NCI-H2171 (cell line): ENCODE measurements at places on chromosomes 16 and 17.

DNA sequence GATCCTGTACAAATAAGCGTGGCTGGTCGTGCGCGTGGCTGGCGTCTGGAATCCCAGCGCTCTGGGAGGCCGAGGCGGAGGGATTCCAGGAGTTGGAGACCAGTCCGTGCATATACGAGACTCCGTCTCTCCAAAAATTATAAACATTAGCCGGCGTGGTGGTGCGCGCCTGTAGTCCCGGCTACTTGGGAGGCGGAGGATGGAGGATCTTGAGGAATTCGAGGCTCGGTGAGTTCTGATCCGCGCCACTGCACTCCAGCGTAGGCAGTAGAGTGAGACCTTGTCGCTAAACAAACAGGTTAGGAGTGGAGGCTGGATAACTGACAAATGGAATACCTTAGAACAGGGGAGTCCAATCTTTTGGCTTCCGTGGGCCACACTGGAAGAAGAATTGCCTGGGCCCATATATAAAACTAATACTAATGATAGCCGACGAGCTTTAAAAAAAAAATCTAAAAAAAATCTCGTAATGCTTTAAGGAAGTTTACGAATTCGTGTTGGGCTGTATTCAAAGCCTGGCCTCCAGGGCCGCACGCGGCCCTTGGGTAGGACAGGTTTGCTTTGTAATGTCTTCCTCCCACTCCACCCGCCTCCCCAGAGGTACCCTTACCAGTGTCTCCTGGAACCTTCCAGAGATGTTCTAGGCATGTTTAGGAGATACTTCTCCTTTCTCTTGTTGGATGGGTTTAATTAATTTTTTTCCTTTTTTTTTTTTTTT is 909 bp upstream of the RSL1D1 start:
- no peak for DNase-seq

DNA sequence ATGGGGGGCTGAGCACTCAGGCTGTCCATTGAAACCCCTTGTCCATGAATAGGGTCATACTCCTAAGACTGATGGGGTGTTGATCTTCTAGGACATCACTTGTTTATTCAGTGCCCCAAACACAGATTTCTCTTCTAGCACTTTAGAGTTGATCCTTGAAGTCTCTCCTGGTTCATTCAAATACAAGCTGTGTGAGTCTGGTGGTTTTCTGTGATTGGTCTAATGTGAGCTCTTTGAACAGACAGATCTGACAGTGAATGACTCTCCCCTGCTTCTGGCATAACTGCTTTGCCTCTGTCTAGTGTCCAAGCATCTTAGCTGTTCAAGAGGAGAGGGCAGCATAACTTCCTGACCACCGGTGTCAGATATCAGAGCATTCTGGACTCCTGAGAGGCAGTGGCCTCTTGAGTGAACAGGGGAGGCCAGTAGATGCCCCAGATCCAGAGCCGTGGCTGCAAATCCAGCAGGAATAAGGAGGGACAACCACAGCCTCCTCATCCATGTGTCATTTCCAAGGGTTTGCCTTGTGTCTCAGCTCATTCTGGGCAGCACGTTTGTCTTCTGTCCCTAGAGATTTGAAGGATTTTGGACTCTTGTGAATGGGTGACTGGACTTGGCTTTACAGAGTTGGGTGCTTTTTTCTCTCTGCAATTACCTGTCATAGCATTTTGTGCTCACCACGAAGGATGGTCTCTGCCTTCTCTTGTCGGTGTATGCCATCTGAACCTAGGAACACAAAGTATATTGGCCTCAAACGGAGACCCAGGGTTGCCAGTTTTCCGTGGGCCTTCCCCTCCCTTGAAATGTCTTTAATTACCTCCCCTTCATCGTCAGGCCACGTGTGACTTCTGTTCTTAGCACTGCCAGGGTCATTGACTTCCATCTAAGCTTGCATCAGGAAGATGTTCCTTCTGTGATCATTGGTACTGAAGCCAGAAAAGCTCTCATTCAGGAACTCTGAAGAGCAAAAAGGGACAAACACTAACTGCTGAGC is 13.9 kb upstream of the CLEC18C start:
- no peak for DNase-seq

DNA sequence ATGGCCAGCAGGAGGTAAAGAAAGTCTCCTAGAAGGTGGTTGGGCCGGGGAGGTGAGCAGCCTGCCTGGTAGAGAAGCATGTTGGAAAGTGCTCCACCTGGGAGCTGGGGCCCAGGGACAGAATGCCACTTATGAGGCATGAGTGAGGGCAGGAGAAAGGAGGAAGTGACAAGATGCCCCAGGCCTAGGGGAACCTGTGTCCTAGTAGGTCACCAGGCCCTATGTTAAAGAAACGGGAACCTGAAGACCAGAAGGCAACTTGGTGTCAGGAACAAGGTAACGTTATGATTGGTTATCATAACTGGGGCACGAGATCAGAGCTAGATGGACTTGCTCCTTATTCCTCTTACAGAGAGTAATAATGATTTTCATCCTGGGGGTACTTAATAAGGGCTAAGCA is 34.3 kb downstream of the PITPNC1 start:
- DNase-seq: no peak

- DNase-seq: no peak
Measured at GRCh38 chr16:85536073-85536410, 77.1 kb upstream of the GSE1 start.

GRCh38 chr17:64993867-64994266 is 62.7 kb downstream of the GNA13 start:
- DNase-seq: no peak

GRCh38 chr16:25228372-25228771 is 11.6 kb downstream of the AQP8 start:
- no peak for DNase-seq

- DNase-seq: no peak
Measured at GRCh38 chr17:78824240-78824639, 16.4 kb downstream of the USP36 start.

- no peak for DNase-seq
Measured at GRCh38 chr16:69495821-69496220, 69.9 kb upstream of the NFAT5 start.

- no peak for DNase-seq
Measured at GRCh38 chr17:78905116-78905515, 2.1 kb upstream of the CEP295NL start.

- DNase-seq: no peak
Measured at GRCh38 chr16:77987810-77988209, 34.5 kb upstream of the CLEC3A start.

DNA sequence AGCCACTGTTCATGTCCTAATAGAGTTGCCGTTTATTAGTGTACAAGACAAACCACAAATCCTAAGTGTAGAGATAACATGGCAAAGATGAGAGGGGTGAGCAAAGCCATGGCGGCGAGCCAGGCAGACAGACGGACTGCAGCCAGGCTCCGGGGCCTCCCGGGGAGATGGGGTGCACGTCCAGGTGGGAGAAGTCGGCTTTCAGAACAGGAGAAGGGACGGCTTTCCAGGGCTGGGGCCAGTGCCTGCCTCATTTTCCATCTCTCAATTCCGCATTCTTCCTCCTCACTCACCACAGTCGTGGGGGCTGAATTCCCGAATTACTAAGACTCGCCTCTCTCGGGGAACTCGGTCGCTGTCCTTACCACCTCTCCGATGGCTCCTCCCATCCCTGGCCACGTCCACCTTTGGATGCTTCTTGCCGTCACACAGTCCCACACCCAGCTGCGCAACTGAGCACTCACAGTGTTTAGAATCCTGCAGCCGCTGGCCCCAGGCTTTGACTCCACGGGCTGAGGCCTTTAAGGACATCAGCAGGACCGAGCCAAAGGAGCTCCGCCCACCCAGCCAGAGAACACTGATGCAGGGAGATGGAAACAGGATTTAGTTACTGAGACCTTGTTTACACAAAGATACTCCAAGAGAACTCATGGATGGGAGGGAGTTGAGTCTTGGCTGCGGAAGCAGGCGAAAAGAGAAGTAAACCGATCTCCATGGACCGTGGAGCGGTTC is 59.7 kb downstream of the RNF112 start:
- peak; percentile 59 for DNase-seq

DNA sequence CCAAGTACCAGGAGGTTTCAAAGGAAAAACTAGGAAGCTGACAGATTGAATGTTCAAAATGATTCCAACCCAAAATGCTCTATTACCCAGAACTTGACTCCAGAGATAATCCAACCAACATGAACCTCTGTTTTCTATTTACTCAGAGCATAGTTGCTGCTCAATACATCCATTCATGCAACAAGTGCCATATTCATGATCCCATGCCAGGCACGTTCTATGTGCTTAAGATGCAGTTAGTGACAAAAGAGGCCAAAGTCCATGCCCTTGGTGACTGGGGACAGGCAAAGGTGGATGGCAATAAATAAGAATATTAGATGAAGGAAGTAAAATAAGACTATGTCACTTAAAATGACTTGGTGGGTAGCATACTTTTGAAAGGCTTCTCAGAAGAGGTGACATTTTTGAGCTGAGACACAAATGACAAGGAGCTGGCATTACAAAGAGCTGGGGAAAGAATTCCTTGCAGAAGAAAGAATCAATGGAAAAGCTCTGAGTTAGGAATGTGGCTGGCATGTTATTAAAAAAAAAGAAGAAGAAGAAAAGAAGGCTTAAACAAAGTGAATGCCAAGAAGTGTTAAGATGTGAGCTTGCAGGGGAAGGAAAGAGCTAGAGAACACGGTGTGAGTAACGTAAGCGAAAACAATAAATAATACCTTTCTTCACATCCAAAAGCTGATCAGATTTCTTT is 34.5 kb downstream of the TOX3 start:
- no peak for DNase-seq

DNA sequence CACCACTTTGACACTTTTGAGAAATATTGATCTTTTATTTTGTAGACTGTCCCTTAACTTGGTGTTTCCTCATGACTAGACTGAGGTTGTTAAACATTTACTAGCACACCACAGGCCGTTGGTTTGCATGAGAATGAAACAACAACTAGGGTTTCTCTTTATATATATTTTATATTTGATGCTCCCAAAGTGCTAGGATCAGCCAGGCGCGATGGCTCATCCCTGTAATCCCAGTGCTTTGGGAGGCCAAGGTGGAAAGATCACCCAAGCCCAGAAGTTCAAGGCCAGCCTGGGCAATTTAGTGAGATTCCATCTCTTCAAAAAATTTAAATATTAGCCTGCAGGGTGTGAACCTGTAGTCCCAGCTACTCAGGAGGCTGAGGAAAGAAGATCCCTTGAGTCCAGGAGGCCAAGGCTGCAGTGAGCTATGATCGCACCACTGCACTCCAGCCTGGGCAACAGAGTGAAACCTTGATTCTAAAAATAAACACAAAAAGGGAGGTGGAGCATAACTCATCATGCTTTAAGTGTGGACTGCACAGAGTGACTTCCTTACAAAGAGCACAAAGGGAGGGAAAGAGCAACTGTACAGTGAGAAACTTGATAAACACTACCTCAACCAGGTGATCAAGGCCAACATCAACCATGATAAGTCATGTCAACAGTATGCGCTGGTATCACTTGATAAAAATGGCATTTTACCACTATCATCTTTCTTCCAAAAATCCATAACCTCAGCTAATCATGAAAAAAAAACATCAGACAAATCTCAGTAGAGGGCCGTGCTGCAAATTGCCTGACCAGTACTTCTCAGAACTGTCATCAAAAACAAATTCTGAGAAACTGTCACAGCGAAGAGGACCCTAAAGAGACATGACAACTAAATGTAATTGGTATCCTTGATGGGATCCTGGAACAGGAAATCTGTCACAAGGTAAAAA is 72.8 kb upstream of the ATF7IP2 start:
- no peak for DNase-seq

GRCh38 chr16:2971985-2972784 is 3.0 kb downstream of the PAQR4 start:
- no peak for DNase-seq

- no peak for DNase-seq
Measured at GRCh38 chr16:56711862-56712261, 18.1 kb upstream of the NUP93 start.

DNA sequence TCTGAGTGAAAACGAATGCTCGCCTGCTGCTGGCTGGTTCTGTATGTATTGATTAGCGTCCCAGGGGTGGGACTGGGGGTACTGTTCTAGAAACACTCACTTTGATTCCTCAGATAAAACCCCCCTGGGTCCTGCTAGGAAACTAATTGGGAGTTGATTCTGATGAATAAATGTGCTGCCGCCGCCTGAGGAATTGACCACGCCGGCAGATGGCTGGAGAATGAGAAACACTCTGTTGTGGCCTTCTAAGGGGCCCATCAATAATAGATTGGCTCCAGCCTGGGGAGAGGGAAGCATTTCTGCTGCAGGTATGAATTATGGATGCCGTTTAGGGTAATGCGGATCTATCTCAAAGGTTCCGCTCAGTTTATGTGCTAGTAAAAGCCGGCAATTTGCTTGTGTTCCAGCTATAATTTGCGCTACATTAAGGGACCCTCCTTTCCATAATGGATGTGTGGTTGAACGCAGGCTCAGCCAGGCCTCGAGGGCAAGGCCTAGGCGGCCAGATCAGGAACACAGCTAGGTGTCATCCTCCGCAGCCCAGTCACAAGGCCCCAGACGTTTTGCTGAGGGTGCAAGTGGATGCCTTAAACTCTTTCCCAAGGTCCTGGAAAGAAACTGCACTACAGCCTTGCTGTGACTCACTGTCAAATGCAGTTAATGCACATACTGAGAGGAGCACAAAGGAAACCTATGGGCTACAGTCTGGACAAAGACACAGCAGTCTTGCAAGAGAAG is 132.2 kb upstream of the HS3ST2 start:
- DNase-seq: no peak

DNA sequence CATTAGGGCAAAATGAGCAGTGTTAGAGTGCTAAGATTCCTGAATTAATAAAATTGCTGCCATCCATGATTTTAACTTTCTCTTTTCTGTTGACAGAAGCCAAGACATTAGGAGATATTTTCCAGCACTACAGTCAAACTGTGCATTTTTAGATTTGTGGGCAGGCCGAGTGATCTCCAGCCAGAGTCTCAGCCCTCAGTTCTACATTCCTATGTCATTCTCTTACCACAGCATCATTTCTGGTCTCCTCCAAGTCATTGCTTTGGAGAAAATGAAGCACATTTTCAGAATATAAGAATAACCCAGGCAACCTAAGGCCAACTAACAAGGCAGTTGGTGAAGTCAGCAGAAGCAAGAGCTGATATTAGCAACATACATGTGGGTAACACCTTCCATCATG is 74.6 kb upstream of the NUDT7 start:
- no peak for DNase-seq

DNA sequence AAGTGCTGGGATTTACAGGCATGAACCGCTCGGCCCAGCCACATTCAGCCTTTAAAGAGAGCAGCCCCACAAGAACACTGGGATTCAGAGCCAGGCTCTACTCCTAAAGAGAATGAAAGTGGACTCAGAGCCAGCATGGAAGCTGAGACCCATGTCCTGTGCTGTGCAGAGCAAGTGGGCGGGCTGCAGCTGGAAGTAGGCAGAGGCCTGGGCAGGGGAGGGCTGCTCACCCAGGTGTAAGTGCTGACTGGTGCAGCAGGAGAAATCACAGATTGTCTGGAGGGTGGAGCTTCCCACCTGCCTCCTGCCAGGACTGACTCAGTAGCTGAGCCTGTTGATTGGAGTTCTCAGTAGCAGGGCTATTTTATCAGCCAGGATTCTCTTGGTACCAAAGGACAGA is 178.7 kb downstream of the KATNIP start:
- DNase-seq: no peak

DNA sequence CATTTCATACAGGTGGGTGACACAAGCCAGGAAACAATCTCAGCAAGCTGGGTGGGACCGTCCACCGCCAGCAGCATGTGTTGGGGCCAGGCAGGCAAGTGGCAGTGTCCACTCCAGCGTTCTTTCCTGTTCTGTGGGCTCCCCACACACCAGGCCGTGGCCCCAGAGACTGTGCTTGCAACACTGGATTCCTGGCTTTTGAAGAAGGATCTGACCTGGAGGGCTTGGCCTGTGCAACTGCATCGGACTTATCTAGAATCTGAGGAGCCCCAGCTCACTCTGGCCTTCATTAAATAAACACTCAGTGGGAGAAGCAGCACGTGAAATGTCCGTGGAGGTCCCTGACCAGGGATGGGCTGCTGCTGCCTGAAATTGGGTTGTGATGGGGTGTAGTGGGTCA is 3.2 kb downstream of the KSR1 start:
- no peak for DNase-seq
